Stimulated activated CD4-positive, alpha-beta T cell treated with anti-CD3 and anti-CD28 coated beads, Interleukin-12 subunit alpha, Interleukin-12 subunit beta, amount 100 ng/mL, for 48 hours (primary cell): ENCODE measurements at places on chromosomes 1 and 21.

DNA sequence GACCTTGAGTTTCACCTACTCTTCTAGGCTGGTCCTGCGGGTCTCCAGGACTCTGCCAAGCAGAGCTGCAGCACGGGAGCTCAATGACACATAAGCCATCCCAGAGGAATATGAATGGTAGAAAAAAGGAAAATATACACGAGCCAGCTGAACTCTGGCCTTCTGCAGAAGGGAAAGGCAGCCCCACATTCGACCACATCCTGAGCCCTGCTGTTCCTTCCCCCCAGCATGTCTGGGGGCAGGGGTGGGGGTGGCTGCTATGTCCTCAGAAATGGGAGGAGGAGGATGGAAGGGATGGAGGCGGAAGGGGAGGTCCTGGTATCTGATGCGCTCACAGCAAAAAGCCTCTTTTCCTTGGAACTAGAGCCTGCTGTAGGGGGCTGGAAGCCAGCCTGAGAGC lies 12.1 kb upstream of the KDF1 start:
- DNase-seq = no peak

GRCh38 chr1:220828950-220829586 lies 42.4 kb downstream of the MTARC1 start:
- DNase-seq = no peak

DNA sequence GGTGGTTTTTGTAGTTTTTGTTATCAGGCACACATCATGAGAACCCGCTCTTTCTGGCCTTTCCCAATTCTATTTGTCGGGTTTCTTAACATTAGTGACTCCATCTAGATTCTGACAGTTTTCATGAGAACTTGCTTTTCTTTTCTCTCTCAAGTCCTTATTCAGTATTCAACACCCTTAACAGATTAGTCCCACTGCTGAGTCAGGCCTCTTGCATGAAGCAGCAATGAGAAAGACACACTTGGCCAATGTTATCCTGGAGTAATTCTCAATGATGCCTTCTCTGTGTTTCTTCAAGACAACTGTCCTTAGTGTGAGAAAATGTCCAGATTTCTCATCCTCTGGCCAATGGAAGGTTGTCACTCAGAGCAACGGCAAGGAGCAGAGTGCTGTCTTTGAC lies 11.3 kb downstream of the FMO2 start:
- DNase-seq = no peak

DNA sequence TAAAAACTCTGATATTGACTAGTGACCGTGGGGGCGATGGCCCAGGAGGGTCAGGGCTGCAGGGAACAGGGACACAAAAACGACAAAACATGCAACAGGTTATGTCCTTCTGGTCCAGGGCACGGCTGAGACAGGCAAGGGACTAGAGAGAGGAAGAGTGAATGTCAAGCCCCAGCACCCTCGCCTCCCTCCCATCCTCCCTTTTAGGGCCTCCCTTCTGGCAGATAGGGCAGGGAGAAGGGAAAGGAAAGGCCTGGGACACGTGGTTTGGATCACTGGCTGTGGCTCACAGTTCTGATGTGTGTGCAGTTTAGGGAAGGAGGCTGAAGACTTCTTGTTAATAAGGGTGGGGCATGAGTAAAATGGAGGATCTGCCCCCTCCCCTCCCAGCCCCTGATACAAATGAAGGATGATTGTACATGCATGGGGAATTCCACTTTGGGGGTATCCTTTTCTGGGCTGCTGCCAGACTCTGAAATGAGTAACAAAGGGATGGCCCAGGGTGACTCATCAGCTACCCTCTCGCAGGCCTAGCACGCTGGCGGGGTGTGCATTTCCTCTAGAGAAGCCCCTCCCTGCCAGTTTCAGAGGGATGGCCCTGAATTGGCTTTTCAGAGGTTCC lies 14.2 kb downstream of the CAPN2 start:
- peak; percentile 81 for DNase-seq

DNA sequence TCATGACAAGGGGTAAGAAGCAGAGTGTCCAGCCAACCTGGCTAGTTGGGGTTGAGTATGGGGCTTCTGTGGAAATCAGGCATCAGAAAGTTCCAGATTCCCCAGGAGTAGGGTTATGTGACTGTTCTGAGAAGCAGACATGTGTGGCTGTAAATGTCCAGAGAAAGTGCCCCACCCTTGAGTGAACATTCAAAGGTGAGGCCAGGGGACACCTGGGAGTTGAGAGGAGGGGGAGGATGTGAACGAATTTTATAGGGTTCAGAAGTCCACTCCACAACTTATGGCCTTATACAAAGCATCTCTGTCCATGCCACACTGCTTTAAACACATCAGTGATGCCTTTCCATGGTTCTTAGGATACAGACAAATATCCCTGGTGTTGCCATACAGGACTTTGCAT lies 133.3 kb downstream of the IGSF21 start:
- no peak for DNase-seq
